Cortex of kidney (tissue), 1 donor: ENCODE measurements at places on chromosomes 6 and 20.

- DNase-seq, result no peak
Observed at GRCh38 chr6:138765896-138766655, 7.5 kb upstream of the CCDC28A start.

DNA sequence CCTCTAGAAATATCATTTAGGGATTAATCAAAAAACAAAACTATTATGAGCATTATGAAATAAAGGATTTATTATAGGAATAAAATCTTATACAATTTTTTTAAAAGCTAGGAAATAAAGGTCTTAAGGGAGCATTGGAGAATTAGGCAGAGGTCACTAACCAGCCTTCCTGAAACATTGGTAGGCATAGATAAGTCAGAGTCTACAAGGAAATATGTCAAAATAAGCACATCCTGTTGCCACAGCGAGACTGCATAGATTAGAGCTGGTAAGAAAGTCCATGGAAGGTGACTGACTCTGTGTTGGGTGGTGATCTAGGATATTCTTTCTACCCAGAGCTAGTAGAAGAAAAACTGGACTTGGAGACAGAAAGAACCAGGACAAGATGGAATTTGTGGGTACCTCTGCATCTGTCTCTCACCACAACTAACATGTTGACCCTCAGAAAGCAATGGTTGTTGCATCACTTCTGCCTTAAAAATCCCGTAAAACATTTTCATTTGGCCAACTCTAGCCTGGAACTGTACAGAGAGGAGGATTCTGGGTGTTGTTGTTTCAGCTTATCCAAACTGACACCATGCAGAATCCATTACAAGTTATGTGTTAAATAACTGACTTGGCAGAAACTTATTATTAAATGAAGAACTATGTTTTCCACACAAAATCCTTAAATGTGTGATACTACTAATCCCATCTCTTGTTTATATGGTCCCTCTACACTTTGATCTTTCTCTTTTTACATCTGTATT lies 77.1 kb downstream of the FBXO5 start:
- DNase-seq, result no peak

DNA sequence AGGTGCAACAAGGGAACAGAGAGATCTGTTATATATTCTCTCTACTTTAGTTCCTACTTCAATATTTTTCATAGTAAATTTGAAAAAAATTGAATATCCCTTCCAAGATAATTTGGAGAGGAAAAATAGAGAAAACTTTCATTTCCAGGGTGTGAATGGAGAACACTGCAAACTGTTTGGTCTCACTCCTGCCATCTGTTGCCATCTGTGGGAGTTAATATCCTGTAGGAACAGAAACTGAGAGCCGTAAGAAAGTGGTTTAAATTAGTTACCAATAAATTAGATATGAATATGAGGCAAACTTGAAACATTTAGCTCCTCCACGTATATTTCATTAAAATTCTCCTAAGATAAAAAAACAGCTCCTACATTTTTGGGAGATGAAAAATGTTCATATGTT lies 4.2 kb downstream of the ZNF337 start:
- DNase-seq, result no peak

DNA sequence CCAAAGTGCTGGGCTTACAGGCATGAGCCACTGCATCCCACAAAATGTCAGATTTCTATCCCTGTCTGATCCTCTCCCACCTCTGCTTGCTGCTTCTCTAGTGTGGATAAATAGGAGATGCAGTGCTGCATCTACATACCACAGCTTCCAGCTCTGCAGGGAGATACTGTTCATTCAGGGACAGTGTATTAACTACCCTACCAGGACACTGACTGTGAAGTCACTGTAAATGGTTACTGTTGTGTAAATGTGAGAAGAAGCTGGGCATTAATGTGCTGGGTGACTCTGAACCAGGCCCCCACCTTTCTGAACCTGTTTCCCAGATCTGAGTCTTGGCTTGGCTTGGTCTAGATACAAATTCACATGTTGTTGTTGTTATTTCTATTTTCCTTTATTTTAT lies 488.6 kb upstream of the SULF2 start:
- no peak for DNase-seq

DNA sequence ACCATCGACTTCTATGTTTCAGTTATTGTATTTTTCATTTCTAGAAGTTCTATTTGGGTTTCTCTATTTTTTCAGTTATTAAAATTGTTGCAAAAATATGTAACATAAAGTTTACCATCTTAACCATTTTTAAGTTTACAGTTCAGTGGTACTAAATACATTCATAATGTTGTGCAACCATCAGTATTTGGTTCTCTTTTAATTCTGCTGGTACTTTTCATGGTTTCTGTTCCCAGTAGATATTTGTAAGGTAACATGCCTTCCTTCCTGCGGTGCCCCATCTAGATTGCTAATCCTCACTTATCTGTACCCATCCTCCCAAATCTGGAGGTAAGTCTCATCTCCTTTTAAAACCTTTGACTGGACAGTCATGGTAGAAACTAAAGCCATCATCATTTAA lies 47.9 kb downstream of the TGM2 start:
- no peak for DNase-seq

DNA sequence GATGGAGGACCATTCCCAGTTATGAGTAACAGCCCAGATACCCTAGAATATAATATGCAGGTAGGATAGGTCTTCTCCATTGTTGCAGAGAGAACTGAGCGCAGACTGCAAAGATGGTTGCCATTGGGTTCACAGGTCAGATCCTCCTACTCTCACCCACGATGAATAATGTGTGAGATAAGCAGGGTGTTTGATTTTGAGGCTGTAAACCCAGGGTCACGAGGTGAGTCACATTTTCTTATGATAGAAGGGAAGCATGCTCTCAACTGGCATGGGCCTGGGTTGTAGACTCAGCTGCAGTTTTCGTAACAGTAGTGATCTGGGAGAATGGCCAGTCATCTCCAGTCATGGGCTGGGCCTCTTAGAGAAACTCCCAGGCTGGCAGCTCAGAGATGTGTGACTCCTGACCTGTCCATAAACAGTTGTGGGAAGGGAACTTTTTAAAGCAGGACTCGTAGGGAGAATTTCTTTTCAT lies 74.2 kb downstream of the CD164 start:
- DNase-seq, result no peak

DNA sequence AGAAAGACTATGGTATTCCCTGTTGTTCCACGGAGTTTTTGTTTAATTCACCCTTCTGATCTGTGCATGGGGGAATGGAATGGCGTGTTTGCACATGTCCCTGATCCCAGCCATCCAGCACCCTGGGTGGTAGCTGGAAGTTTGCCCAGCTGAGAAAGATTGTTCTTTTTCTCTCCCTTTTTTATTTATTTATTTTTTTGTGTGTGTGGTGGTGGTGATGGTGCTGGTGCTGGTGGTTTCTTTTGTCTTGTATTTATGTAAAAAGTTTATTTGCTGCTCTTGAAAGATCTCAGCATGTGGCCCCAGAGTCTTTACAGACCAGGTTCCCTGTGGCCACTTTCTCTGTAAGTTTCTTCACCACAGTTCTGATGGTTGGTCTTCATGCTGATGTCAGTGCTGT lies 372.6 kb downstream of the UTRN start:
- no peak for DNase-seq

DNA sequence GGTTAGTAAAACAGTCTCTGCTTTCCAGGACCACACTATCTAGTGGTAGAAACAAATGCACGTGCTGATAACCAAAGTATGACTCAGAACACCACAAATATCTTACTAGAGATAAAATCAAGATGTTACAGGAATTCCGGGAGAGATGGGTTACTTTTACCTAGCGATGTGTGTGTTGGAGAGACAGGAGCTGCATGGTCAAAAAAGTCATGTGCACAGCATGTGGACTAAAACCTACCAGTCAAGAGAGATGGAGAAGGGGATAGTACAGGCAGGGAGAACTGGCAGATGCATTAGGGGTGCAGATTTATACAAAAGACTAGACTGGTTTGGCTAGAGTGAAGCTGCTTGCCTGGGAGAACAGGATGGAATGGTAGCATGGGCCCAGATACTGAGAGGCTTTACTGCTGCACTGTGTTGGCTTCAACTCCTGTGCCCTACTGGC lies 75.3 kb upstream of the MRAP2 start:
- DNase-seq, result no peak
